Inflammatory macrophage (primary cell): ENCODE measurements at places on chromosomes 11 and 22.

DNA sequence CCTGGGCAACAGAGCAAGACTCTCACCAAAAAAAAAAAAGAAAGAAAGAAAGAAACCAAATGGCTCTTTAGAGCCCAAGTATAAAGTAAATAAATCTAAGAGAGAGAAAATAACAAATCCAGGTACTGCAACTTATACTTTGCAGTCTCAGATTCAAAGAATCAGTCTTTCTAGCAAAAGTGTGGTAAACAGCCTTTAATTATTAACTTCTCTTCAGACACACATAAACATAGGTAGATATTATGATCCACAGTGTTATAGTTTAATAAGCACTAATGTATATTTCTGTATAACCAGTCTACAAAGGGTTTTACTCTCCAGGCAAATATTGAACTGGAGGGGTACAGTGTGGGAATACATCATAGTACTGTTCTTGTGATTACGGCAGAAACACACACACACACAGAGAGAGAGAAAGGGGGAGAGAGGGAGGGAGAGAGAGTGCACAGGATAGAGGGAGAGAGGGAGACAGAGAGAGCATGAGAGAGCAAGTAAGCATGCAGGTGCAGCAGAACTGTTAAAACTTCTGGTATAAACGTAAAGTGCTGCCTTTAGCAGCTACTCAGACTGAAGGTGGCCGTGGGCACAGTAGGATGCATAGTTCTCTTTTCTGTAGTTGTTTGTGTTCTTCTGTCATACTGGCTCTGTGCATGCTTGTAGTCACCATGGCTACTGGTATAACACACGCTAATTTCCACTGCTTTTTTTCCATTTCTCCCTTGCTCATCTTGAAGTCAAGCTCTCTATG lies 32.3 kb downstream of the MTMR2 start:
- no peak for DNase-seq

- DNase-seq: no peak
These were observed 110.9 kb downstream of the ELP4 start for GRCh38 chr11:31620434-31620833.

DNA sequence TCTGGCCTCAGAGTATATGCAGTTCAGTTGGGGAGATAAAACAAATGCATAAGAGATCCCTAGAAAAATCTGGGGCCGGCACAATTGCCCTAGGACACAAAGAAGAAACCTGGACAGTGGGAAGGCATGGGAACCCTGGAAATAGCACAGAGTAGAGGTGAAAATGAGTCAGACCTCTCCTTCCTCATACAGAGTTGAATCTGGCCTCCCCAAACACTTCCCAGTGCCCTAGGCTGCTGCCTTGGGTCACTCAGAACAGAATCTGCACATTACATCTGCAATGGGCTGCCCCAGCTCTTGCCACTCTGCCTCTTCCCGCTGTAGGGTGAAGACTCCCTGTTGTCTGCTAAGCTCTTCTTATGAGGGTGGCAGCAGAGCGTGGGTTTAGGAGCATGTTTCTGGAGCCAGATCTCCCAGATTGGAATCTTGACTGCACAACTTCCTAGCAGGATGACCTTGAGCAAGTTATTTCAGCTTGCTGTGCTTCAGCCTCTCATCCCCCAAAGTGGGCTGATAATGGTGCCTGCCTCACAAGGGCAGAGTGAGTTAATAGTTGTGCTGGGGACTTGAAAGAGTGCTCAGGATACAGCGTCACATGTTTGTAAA lies 47.1 kb upstream of the NECTIN1 start:
- no peak for DNase-seq

- DNase-seq: no peak
These were observed 13.1 kb downstream of the VSIG10L2 start for GRCh38 chr11:125958872-125959400.

DNA sequence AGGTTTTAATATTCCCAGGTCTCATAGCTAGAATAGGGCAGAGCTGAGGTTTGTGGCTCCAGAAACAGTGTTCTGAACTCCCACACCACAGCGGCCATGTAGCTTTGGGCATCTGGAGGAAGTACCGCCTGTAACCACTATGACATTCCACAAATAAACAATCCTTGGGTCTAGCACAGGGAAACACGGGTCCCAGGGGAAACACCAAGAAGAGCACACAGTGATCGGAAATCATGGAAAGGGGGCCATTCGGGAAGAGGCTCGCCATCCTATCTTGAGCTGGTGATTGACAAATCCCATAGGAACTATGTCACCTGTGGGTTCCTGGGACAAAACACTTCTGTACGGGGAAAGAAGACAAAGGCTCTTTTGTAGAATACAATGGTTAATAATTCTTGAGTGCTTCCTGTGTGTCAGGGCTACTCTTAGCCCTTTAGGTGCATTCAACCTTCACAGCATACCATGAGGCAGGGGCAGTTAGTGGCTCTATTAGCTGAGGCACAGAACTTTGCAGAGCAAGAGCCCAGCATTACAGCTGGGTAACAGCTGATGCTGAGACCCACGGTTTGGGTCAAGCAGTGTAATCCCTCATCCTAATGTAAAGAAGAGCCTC lies 514.2 kb downstream of the NTM start:
- DNase-seq: no peak

- DNase-seq: no peak
These were observed 3.7 kb upstream of the FLRT1 start for GRCh38 chr11:64032050-64032449.

DNA sequence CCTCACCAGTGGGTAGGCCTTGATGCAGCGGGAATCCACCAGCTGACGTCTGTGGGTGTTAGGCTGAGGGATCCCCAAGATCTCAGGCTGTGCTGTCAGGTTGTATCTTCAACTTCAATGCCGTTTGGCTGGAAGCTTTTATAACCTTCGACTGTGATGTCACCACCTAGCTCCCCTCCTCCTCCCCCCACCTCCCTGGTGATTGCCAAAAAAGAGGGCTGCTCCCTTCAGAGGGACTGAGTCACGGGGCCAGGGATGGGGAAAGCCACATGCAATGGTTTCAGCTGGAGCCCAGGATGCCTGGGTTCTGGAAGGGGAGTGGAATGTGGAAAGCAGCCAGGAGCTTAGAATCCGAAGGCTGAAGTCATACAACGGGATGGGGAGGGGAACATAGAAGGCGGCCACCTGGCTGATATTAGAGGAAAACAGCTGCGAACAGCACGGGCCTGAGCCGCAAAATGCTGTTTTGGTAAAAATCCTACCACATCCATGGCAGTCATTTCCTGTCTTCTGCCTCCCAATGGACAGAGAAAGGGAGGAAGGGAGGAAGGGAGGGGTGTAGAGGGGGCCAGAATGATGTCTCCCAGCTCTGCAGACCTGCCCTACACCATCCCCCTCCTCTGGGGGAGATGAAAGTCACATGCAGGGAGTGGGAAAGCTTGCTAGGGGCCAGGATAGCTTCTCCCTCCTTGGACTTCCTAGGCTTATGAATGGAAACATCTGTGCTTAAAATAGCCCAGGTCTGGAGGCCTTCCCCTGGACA lies at the start of gene LRRN4CL:
TSS of gene LRRN4CL (minus strand) at position 110 of the 763 bp plus-strand sequence. CDS start 1,022 bp downstream, outside the sequence.
- DNase-seq: no peak

- DNase-seq: no peak
These were observed 20.7 kb upstream of the BID start for GRCh38 chr22:17794726-17795542.

- no peak for DNase-seq
These were observed 704.1 kb upstream of the CCDC179 start for GRCh38 chr11:23564370-23564769.

DNA sequence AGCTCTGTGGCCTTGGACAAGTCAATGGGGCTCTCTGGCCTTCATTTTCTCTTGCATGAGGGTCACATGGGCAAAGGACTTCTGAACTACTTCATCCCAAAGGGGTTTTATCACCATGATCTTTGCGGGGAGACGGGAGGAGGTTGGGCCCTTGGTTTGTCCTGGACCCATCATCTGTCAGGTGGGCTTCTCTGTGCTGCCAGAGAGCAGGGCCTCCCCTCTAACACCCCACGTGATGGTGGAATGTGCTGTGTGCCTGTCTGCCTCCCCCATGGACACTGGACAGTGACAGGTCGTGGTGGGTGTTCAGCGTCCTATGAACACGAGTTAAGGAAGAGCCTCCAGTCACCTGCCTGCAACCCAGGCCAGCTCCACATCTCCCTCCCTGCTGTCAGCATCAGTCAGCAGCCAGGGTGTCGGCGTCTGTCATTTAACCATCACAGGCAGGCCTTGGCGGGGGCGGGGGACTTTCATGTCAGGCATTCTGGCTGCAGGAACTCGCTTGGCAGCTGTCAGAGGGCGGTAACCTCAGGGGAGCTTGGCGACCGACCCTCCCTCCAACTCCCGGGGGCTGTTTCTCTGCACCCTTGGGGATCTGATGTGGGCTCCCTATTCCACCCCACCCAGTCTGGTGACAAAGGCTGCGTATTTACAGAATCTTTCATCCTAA lies 2.6 kb upstream of the SUN2 start:
- DNase-seq: no peak

DNA sequence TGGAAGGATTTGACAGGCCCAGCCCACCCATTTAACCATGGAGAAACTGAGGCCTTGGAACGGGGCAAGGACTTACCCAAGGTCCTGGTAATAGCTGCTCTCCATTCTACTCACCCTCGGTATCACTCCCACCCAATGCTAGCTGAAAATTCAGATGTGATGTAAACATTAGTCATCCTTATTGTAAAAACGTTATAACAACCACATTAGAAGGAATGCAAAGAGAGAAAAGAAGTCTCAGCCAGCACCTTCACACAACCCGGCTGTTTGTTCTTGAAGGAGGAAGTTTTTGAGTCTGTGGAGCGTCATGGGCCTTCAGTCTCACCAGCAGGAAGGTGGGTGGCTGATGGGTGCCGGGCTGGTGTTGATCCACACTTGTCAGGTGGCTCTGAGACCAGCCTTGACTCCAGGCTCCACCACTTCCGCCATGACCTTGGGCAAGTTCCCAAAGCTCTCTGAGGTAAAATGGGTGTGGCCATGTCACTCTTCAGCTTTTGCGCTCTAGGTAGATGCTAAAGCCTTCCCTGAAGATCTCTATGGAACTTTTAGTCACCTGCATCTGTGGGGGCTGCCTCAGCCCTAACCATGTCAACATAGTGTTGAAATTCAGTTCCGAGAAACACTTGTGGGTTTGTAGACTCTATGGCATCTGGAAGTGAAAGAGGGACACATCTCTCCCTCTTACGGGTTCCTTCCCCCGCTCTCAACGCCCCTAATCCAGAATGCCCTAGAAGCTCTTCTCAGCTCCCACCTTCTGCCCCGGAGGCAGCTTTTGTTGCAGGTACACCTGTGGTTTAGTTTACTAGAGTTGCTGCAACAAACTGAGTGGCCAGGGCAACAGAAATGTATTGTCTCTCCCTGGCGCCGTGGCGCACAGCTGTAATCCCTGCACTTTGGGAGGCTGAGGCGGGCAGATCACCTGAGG lies 14.8 kb downstream of the CD6 start:
- DNase-seq: peak; percentile 97

- no peak for DNase-seq
These were observed 46.8 kb upstream of the KCNQ1OT1 start for GRCh38 chr11:2746401-2747247.

DNA sequence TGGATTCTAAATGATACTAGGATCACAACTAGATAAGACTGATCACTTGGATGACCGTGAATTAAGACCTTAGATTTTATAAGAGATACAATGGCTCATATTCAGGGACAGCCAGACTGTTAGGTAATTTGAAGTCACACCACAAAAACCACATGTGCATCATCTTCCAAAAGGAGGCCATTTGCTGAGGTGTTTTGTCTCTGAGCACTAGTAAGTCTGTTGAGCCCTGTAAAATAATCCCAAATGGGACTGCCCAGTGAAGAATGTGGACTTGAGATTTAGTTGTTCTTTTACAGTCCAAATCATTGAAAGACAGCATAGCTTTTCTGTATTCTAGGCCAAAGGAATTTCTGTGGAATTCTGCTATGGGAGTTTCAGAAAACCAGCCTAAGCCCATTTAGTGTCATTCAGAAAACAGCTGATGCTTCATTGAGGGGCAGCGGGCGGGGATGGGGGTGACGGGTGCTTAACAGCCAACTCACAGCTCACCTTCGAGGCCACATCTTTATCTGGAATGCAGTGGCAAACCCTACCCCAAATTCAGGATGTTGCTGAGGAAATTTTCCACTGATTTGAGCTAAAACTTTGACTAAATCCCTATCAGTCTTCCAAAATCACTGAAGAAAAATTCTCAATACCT lies 80.1 kb upstream of the BIRC3 start:
- DNase-seq: no peak

DNA sequence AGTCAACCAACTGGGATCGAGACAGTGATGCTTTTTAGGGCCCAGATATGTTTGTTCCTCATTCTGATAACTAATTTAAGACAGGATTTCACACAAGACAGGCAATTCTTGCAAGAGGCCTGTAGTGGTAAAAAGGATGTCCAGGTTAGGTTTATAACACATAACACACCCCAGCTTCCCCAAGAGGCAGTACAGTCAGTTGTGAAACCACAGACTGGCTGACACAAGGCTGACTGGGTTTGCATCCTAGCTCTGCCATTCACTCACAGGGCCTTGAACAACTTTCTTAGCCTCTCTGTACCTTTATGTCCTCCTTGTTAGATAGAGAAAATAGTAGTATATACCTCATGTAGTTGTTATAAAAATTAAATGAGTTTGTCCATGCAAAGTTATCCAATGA lies 55.0 kb upstream of the PTH start:
- DNase-seq: no peak

DNA sequence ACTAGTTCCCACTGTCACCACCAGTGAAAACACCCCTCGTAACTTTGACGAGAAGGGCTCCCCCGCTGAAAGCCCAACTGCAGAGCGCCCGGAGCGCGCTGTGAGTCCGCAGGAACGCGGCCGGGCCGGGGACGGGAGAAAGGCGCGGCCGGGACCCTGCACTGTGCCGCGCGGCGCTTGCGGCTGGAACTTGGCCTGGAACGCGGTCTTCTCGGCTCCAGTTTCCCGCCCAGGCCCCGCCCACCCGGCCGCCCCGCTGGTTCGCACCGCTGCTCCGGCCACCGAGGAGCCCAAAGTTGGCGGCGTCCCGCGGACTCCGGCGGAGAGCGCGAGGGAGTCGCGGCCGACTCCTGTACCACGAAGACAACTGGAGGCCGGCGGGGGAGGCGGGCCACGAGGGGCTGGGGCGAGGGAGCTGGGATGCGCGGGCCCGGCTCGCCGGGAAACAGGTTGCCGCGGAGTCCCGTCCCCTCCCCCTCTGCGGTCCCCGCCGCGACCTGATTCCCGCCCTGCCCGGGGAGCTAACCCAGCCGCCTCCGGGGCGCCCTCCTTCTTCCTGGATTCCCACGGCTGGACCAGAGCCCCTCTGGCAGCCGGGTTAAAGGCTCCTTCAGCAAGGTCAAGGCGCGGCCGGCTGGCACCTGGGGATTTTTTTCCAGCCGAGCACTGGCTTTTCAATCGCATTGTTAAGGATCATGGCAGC lies 3.4 kb downstream of the TENM4 start:
- DNase-seq: no peak

DNA sequence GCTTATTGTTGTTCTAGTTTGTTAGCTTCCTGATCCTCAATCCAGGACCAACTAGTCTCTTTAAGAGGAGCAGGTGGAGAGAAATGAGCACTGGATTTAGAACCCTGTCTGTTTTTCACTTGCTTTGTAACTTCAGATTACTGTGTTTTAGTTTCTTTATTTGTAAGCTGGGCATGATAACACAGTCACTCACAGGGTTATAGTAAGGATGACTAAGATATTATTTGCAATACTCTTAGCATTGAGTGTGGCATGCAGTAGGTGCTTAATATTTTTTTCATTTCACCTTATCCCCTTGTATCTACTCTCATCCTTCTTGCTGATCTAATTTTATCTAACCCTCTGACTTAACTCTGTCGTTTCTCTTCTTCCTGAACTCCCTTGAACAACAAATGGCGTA lies 33.8 kb downstream of the DNHD1 start:
- DNase-seq: no peak

GRCh38 chr11:13107544-13108044 lies 98.5 kb downstream of the RASSF10 start:
- DNase-seq: no peak

GRCh38 chr11:87290304-87290922 lies 252.7 kb downstream of the TMEM135 start:
- peak; percentile 26 for DNase-seq
